ENCODE measurements at places on chromosomes 12 and 14.

GRCh38 chr14:51855234-51855633 is 5.2 kb upstream of the GNG2 start:
- DNase-seq = no peak

DNA sequence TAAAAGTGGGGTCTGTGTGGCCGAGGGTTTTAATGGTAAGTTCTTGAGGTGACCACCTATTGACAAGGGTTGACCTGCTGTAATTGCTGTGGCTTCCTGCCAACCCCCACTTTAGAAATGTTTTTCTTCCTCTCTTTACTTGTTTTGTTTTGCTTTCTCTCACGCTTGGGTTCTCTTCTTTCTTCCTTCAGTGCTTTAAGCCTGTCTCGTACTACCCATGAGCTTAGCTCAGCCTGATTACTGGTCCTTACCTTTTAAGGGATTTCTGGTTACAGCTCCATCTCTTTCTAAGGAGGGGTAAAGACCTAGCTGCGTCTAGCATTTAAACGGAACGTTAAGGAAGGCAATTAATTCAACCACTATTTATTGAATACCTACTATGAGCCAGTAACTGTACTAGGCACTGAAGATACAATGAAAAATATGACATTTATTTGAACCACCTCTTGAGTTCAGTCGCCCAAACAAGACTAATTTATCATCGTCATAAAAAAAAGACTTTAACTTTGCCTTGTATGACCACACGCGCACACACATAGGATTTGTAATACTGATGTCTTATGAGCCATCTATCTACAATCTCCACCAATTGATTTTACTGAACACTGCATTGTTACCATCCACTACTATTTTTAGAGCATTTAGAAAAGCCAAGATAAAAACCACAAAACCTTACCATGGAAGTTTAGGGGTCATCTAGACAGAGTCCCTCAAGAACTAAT is 888 bp upstream of the PPP1R12A start:
- DNase-seq = no peak

DNA sequence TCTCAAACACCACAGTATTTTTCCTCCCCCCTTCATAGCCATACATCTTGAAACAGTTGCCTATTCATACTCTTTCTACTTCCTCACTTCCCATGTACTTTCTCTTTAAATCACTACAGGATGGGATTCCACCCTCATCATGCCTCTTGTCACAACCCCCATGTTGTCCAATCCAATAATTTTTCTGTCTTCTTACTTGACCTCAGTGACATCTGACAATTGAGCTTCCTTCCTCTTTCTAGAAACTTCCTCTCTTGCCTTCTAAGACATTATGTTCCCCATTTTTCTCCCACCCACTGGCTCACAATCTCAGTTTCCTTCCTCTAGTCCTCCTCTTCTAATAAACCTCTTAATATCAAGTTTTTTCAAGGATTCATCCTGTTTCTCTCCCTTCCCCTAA is 5.3 kb downstream of the C2CD5 start:
- peak; percentile 84 for DNase-seq

GRCh38 chr12:123107926-123108681 is 42.8 kb downstream of the PITPNM2 start:
- DNase-seq = no peak

- peak; percentile 87 for DNase-seq
These were observed at the start of gene SLC16A7 for GRCh38 chr12:59595883-59596540. TSS of gene SLC16A7 (plus strand) at chr12:59596029. CDS start at chr12:59704802, 108,773 bp downstream.

GRCh38 chr14:37559386-37559785 is 35.7 kb downstream of the FOXA1 start:
- DNase-seq = no peak

DNA sequence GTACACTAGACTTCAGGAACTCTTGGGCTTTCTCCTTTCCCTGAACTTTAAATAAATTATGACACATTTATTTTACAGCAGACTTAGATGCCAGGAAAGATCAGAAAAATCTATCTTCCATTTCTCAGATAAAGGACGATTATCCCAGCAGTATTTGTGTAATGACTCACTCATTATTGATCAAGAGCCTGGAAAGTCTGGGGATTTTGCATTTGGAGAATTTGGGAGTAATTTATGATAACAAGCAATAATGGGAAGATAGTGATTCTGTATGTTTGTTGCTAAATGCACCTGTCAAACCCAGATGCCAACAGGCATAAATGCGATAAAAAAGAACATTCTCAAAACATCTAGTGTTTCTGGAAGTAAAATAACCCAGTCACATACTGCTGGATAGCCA is 480.2 kb upstream of the ATP2B1 start:
- DNase-seq = no peak

- no peak for DNase-seq
These were observed 55.7 kb downstream of the PAX9 start for GRCh38 chr14:36717363-36717762.

DNA sequence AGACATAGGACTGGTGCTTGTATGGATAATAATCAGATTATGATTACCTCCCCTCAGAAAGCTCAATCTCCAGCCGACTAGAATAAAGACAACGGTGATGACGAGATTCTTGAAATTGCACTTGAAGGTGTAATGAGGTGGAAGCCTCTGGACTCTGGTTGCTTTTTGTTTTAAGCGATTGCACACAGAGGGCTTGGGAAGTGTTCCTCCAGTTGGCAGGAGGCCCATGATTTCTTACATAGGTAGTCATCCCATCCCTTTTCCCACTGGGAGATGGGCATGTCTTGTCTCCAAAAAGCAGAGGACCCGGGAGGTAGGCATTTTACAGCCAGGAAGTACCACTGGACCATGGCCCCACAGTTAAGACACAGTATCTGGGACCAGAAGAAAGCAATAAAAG is 165.7 kb upstream of the FKBP4 start:
- DNase-seq = no peak

- no peak for DNase-seq
These were observed 18.8 kb downstream of the CEP170B start for GRCh38 chr14:104883681-104884361.

Data from HL-60 (cell line).